Progenitor cell of endocrine pancreas (in vitro differentiated cells): ENCODE measurements at places on chromosomes 3 and 15.

GRCh38 chr15:85386261-85386660 is 5.9 kb downstream of the AKAP13 start:
- no peaks in the 10 kb centered on the region for H3K27me3 ChIP-seq
- H3K4me3 ChIP-seq, result no peak overlapping the region
- no peak overlapping the region for H3K27ac ChIP-seq
- H3K36me3 ChIP-seq, result peaks cover 7% of the 10 kb centered on the region
- no peak for DNase-seq
- peaks cover 28% of the 10 kb centered on the region for H3K4me1 ChIP-seq

DNA sequence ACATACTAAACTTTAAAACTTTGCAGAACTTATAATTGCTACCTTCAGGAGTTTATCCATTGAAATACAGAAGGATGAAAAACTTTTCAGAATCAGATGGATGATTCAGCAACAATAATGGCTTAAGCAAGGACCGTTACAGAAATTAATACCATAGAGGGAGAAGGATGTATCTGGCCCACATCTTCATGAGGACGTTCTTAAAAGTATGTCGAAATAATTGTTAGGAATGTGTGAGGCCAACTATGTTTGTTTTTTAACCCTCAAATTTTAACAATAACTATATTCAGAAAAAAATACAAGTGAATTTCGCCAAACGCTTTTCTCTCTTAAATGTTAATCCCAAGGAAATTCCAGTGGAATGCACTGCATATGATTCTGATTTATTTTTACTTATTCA is 105.2 kb upstream of the EPHA3 start:
- DNase-seq, result no peak
- no peaks in the 10 kb centered on the region for H3K4me1 ChIP-seq
- no peaks in the 10 kb centered on the region for H3K36me3 ChIP-seq

- H3K27me3 ChIP-seq, result no peaks in the 10 kb centered on the region
- no peaks in the 10 kb centered on the region for H3K4me1 ChIP-seq
- no peak overlapping the region for H3K27ac ChIP-seq
- H3K36me3 ChIP-seq, result peaks cover 9% of the 10 kb centered on the region
- DNase-seq, result no peak
Observed at GRCh38 chr3:53102601-53103147, 27.6 kb downstream of the RFT1 start.

GRCh38 chr3:180267202-180267843 is 230.6 kb upstream of the PEX5L start:
- H3K4me1 ChIP-seq, result no peaks in the 10 kb centered on the region
- no peak overlapping the region for H3K27ac ChIP-seq
- no peaks in the 10 kb centered on the region for H3K36me3 ChIP-seq
- DNase-seq, result no peak
- no peaks in the 10 kb centered on the region for H3K27me3 ChIP-seq
- H3K4me3 ChIP-seq, result no peak overlapping the region

DNA sequence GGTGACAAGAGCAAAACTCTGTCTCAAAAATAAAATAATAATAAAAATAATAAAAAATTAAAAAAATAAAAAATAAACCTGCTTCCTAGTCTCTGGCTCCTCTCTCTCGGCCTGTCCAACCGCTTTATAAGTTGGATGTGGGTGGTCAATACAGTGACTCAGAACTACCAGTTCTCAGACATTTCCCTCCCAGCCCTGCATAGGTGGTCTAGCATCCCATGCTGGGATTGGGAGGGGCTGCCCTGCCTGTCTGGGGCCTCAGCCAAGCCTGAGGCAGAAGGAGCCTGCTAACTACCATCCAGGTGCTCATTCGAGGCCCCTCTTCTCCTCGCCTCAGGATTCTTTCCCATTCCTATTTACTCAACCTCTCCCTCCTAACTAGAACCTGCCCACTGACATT is 33.3 kb upstream of the BLM start:
- no peak for DNase-seq
- no peak overlapping the region for H3K4me3 ChIP-seq
- H3K4me1 ChIP-seq, result no peaks in the 10 kb centered on the region
- H3K27ac ChIP-seq, result no peak overlapping the region
- H3K36me3 ChIP-seq, result no peaks in the 10 kb centered on the region

DNA sequence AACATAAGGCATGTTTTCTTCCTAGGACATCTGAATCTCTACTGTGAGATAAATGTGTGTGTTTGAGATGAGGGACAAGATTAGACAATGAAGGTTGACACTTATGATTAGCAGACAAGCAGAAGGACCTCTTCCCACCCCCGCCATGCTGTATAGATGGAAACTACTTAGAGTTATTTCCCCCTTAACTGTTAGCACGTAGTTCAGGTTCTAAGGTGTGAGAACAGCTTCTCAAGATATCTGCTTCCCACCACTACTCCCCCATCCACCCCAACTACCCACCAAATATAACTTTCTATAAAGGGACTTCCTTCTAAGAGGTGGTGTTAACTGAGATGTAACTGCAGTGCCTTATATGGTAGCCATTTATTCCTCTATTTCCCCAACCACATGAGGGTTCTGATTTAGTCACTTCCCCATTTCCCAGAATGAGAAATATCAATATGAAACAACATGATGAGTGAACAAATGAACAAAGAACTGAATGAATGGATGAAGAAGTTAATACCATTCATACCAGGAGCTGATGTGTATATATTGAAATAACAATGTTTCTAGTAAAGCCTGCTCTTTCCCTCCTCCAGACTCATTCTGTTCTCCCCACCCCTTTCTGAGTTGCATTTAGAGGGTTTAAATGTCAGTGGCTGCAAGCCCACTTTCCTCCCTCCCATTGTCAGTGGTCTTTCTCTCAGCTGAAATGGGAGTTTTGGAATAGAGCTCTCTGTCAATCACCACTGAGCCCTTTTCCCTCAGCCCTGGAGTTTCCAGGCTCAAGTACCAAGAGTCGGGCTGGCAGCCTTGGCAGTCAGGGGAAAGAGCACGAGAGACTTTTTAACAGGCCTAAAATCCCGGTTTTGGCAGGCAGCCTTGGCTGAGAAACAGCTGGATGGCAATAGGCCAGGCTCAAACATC is 7.7 kb upstream of the RFTN1 start:
- H3K4me1 ChIP-seq, result peaks cover 9% of the 10 kb centered on the region
- peaks cover 35% of the 10 kb centered on the region for H3K27me3 ChIP-seq
- H3K27ac ChIP-seq, result no peak overlapping the region
- H3K4me3 ChIP-seq, result no peak overlapping the region
- DNase-seq, result no peak

GRCh38 chr3:44893097-44893496 is 18.7 kb downstream of the TGM4 start:
- no peak for DNase-seq
- H3K4me1 ChIP-seq, result no peaks in the 10 kb centered on the region
- H3K27ac ChIP-seq, result no peak overlapping the region
- no peak overlapping the region for H3K4me3 ChIP-seq
- H3K27me3 ChIP-seq, result peaks cover 9% of the 10 kb centered on the region

GRCh38 chr3:62527474-62527873 is 154.1 kb upstream of the FEZF2 start:
- H3K4me3 ChIP-seq, result no peak overlapping the region
- no peak for DNase-seq
- no peaks in the 10 kb centered on the region for H3K27me3 ChIP-seq
- no peak overlapping the region for H3K27ac ChIP-seq
- H3K4me1 ChIP-seq, result no peaks in the 10 kb centered on the region
- peaks cover 8% of the 10 kb centered on the region for H3K36me3 ChIP-seq

- H3K27me3 ChIP-seq, result peaks cover 18% of the 10 kb centered on the region
- H3K4me1 ChIP-seq, result peaks cover 1% of the 10 kb centered on the region
- no peaks in the 10 kb centered on the region for H3K36me3 ChIP-seq
- no peak for DNase-seq
Observed at GRCh38 chr3:122253581-122253980, 70.1 kb downstream of the CASR start.

DNA sequence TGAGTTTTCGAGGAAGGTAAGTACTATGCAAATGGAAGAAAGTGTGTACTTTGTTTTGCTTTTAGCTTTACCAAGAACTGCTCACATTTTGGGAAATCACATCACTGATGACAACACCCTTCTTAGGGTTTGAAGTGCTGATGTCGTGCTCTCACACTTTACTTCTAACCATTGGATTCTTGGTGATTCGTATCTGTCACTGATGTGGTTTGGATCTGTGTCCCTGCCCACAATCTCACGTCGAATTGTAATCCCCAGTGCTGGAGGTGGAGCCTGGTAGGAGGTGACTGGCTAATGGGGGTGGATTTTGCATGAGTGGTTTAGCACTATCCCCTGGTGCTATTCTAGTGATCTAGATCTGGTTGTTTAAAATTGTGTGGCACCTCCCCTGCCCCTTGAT is 75.4 kb upstream of the RGMA start:
- H3K27ac ChIP-seq, result no peak overlapping the region
- no peak overlapping the region for H3K4me3 ChIP-seq
- peaks cover 59% of the 10 kb centered on the region for H3K27me3 ChIP-seq
- no peaks in the 10 kb centered on the region for H3K4me1 ChIP-seq

DNA sequence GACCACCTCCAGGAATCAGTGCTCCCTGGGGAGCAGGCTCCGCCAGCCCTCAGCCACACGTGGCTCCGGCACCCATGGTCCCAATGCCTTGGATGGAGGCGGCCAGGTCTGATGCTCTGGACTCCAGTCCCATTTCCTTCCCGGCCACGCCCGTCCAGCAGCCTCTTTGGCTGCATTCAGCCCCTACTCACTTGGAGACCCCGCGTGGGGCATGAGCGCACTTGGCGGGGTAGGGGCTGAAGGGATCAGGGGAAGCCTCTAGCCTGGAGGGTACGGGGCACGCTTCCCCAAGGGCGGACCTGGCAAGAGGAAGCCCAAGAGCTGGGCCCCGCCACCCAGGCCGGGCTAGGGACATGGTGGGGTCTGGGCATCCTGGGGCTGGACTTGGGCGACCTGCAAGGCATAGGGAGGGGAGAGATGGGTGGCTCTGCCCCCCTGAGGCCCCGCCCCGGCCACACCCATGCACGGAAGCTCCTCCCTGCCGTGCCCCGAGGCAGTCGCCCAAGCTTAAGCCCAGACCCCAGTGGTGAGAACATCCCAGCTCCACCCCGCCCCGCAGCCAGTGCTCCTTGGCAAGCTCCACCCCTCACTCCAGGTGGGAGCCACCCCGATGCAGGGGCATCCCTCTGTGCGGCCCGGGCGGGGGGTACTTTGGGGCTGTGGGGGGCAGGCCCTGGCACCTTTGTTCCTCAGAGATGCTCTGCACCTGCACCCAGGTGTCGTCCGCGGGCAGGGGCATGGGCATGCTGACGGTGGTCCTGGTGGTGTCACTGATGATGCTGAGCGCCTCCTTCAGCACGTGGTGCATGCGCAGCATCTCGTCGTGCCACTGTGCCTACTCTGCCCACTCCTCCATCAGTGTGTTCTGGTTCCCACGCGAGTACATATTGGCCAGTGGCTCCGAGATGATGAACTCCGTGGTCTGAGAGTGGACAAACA is 163.5 kb downstream of the GOLGA6L4 start:
- peaks cover 9% of the 10 kb centered on the region for H3K27me3 ChIP-seq
- no peak for DNase-seq
- H3K4me3 ChIP-seq, result no peak overlapping the region
- no peaks in the 10 kb centered on the region for H3K4me1 ChIP-seq

GRCh38 chr15:81298611-81299010 is 25.3 kb downstream of the STARD5 start:
- peaks cover 19% of the 10 kb centered on the region for H3K27me3 ChIP-seq
- DNase-seq, result no peak
- H3K36me3 ChIP-seq, result no peaks in the 10 kb centered on the region
- no peak overlapping the region for H3K27ac ChIP-seq
- H3K4me1 ChIP-seq, result peaks cover 3% of the 10 kb centered on the region

DNA sequence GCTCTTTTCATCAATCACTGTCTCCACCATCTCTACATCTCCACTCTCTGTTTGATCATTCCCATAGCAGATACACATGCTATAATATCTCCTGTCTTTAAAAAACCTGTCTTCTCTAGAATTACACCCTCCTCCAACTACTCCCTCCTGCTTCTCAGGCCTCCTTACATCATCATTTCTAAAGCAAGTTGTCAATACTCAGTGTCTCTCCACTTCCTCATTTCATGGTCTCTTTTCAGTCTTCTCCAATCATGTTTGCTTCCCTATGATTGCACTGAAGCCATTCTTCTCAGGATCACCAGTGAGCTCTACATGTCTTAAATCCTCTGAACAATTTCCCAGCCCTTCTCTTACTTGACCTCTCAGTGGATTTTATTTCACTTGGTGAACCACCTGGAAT is 87.0 kb upstream of the ZNF280D start:
- DNase-seq, result no peak
- no peak overlapping the region for H3K27ac ChIP-seq
- no peak overlapping the region for H3K4me3 ChIP-seq

GRCh38 chr3:84108442-84108971 is 850.3 kb upstream of the CADM2 start:
- no peak for DNase-seq
- H3K27ac ChIP-seq, result no peak overlapping the region
- H3K4me1 ChIP-seq, result peaks cover 14% of the 10 kb centered on the region

DNA sequence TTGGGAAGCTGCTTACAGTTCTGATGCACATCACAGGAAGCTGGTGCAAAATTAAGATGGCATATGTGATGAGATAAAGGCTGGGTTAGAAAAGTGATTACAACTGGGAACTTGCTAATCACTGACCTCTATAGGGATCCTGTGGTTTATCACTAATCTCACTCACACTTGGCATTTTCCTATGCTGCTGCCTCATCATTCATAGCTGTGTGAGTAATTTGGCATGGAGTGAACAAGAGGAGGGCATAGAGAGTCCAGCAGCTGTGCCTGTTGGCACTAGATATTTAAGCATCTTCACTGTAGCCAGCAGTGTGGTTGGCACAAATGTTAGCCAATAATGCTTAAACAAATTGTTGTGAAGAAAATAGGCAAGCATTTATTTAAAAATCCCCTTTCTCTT is 217.7 kb upstream of the CGNL1 start:
- peaks cover 6% of the 10 kb centered on the region for H3K4me1 ChIP-seq
- no peak for DNase-seq
- peaks cover 1% of the 10 kb centered on the region for H3K36me3 ChIP-seq
- H3K27me3 ChIP-seq, result no peaks in the 10 kb centered on the region

DNA sequence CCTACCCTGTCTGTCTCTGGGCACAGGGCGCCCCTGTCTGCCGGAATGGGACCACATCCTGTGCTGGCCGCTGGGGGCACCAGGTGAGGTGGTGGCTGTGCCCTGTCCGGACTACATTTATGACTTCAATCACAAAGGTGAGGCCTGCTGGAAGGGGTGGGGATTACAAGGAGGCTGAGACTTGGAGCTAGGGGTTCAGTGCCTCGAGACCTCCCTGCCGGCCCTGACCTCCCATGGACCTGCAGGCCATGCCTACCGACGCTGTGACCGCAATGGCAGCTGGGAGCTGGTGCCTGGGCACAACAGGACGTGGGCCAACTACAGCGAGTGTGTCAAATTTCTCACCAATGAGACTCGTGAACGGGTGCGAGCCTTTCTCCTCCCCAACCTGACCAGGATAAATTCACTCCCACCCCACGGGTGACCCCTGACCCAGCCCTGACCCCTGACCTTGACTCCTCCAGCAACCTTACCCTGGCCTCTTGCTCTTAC is 20.4 kb downstream of the PTH1R start:
- H3K4me3 ChIP-seq, result no peak overlapping the region
- peaks cover 27% of the 10 kb centered on the region for H3K27me3 ChIP-seq
- H3K27ac ChIP-seq, result no peak overlapping the region
- no peaks in the 10 kb centered on the region for H3K4me1 ChIP-seq
